Stimulated activated CD4-positive, alpha-beta T cell treated with anti-CD3 and anti-CD28 coated beads, Interleukin-4, amount 100 ng/mL, for 1 hour (primary cell): ENCODE measurements at places on chromosomes 1 and 21.
A peak's percentile ranks its signal among the peaks of the same experiment; 100 is the strongest.

GRCh38 chr1:169107603-169108208, 1.2 kb downstream of the ATP1B1 start:
- peak; percentile 19 for DNase-seq

DNA sequence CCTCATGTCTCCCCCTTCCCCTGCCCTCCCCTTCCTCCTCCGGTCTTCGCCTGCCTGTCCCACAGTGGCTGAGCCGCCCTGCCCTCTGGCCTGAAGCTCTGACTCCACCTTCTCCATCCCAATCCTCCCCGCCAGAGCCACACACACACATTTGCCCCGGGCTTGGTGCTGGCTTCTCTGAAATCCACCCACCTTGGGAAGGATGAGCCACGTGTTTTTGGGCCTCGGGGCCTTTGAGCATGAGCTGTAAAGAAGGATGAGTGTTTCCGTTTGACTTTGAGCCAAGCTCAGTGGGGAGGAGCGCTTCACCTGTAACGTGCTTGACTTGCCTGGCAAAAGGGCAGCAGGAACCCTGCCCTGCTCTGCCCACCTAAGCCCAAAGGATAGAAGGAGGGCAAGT, 295.1 kb downstream of the SIPA1L2 start:
- no peak for DNase-seq

DNA sequence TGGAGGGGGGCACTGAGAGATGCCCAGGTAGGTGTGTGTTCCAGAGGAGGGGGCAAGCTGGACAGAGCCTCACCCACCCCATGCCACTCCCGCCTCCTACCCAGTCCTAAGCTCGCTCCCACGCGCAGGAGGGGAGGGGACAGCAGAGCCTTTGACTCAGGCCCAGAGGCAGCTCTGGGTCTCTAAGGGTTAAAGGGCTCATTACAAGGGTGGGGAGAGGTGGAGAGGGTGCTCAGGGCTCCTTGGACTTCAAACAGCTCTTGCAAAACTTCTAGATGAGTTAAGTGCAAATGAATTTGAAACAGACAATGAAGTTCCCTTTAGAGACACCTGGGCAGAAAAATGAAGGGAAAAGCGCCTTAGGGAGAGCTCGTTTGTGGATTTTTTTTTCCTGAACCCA, 104.2 kb upstream of the CASZ1 start:
- DNase-seq = no peak

GRCh38 chr1:117636637-117637425, 31.0 kb downstream of the TENT5C start:
- DNase-seq = no peak

- DNase-seq = no peak
Observed at GRCh38 chr1:228871314-228872061, 136.2 kb downstream of the RHOU start.

DNA sequence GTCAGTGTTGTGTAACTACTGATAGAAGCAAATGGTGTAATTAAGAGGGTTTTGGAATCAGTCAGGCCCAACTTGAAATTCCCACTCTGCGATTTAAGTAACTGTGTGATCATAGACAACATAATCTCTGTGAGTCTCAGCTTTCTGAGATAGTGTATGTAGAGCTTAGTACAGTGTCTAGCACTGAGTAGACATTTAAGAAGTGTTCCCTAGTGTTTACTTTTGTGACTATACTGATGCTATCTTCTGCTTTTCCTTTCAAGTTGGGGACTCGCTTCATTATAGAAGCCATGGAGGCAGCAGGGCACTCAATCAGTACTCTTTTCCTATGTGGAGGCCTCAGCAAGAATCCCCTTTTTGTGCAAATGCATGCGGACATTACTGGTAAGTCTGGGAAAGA, 147.7 kb upstream of the HOOK1 start:
- no peak for DNase-seq

DNA sequence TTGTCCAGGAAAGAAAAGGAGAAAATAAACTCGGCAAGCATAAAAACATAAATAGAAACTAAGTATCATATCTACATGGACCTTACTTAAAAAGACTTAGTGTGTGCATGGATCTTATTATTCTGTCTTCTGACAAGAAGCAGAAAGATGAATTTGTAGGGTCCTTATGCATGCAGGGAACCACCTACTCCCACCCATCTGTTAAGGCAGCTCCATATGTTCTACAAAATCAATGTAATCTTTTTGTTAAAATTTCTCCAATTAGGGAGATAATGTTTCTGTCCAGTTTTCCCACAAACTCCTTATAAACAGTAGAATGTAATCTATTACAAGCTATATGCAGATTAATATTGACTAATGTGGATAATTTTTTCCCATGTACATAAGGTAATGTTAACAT, 13.9 kb upstream of the PTPN14 start:
- no peak for DNase-seq

GRCh38 chr1:172139196-172139595, 281.3 kb upstream of the C1orf105 start:
- DNase-seq = no peak

GRCh38 chr1:1954831-1955441, 35.9 kb upstream of the TMEM52 start:
- DNase-seq = no peak

DNA sequence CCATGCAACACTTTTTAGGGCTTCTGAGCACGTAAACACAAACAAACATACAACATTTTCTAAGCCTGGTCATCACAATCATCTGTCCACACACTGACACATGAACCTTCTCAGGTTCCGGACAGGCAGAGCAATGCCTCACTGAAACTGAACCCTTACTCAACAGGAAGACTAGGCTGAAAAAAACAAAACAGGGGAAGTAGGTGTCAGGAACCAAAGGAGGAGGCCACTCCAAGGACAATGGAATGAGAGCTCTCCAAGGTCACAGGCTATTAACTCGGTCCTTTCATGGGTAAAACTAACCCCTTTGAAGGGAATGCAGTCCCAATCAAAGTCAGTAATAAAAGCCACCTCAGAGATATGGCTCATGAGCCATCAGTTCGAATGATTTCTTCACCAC, 76.6 kb downstream of the FAM78B start:
- DNase-seq = no peak

GRCh38 chr1:26094076-26094669, 17.5 kb upstream of the PDIK1L start:
- no peak for DNase-seq

DNA sequence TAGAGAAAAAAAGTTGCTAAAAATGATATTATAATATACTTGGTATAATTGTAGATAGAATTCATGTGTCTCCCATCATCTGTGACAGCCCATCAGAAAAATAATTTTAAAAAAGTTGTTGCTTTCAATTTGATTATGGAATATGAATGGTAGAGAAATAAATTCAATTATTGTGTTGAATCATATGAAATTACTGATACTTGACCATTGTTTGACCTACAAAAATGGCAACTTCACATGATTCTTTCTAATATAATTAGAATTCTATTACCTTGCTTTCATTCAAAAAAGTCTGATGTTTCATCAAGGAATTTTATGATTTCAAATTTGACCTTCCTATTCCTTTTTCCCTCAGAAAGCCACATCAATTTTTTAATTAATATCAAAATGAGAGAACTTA, 11.5 kb downstream of the ESRRG start:
- no peak for DNase-seq

DNA sequence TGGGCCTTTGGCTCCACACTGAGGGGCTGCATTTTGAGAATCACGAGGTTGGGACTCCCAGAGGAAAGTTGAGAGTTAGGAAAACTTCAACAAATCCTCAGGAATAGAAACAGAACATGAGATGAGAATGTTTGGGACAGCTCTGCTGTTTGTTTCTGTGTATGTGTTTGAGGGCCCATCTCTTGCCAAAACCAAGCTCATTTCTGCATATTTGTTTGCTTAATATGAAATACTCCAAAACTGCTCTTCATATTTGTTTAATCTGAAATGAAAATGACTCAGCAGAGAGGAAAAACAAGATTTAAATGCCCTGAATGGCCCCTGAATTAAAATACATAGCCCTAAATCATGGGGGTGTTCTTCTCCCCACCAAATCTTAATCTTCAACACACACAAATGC, 78.1 kb downstream of the DDR2 start:
- no peak for DNase-seq

DNA sequence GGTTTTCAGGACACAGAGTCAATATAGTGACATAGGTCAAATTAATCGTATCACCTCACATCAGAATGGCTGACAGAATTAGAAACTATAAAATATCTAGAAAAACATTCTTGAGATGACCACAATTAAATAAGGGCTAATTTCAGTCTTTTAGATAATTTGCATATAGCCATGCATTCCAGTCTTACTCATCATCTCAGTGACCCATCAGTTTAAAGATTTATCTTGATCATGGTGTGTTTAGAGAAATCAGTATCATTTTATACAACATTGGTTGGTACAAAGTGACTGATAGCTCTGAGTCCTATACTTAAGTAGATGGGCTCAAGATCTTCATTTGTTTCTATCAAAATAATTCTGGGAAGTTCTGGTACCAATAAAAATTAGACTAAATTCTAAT, 262.3 kb upstream of the SNX7 start:
- DNase-seq = no peak

DNA sequence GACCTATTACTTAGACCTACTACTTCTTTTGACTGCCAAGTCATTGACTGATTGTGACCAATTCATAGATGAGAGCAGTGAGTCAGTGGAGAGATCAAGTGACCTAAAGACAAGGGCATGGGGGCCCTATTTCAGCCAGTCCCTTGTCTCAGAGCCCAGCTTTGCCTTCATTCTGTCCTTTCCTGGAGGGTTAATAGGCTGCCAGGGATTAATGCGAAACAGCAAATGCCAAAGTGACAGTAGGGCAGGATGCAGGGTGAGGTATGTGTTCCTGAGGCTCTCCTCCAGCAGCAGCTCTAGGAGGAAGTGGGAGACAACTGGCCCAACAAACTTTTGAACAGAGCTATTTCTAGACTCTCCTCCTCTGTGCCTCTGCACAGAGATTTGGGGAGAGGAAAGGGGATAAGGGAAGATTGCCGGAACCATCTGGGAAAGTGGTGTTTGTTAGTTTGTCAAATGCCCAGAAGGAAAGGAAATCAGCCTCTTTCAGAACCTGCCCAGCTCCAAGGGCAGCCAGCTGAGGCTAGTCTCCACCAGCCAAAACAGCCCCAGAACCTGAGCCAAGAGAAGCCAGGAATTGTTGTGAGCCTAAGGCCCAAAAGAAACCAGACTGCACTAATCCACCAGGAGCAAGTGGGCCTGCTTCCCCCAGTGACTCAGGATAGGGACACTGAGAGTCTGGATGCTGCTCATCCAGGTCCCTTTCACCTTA, 4.9 kb upstream of the S100A3 start:
- DNase-seq = no peak

GRCh38 chr1:67890857-67891256, 57.6 kb upstream of the GNG12 start:
- no peak for DNase-seq
